SJCRH30 (cell line): ENCODE measurements at places on chromosomes 7 and 10. TPM values are rescaled to one million over a fixed set of nuclear protein-coding genes. Genes with fewer than 3 reads are reported as not detected.

- no peak overlapping the region for H3K27ac ChIP-seq
- peaks cover 17% of the 10 kb centered on the region for H3K4me1 ChIP-seq
- no peak for DNase-seq
- no peaks in the 10 kb centered on the region for H3K27me3 ChIP-seq
Measured at GRCh38 chr10:77922055-77922454, 4.5 kb downstream of the DLG5 start.

DNA sequence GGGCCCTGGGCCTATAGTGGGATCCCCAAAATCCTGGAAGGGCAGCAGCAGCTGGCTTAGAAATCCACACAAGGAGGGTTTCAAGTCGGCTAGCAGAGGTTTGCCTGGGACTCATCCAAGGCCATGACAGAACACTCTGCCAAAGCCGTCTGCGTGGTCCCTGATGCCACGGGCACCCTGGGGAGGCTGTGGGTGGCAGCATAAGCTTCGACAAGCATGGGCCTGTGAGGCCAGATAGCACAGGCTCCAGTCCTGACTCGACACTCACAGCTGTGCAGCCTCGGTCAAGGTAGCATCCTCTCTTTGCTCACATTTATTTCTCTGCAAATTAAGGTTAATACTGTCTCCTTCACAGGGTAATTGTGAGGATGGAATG is 138.3 kb downstream of the JCAD start:
- H3K4me3 ChIP-seq = no peak overlapping the region
- H3K36me3 ChIP-seq = no peaks in the 10 kb centered on the region
- no peak for DNase-seq

DNA sequence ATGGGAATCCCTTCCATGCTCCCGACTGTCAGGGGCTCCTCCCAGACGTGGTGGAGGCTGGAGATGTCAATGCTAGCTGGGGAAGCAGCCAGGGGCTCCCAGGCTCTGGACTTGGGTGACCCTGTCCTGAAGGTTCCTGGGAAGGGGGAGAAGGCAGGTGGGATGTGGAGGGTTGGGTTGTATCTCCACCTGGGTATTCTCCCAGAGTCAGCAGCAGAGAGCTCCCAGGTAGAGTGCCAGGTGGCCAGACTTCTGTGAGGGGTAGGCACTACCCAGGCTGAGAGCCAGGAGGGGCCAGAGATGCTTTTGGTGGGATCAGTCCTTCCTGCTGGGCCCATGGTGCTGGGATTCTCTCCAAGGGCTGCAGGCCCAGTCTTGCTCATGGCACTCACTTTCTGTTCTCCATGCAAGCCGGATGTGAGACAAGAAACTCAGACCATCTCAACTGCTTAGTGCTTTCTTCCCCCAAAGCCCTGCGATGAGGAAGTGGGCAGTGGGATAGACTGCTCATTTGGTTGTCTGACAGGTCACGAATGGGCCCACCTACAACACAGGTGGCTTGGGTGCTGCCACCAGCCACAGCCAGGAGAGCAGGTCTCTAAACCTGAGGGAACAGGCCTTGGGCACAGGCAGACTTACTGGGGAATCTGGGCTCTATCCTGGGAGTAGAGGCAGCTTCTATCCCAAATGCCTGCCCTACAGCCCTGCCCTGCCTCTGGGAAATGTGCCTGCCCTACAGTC is 52.5 kb upstream of the CAMK2B start:
- no peak overlapping the region for H3K4me3 ChIP-seq
- 0 out of 2 replicates have a peak, but pooled peaks cover 3% of the 10 kb centered on the region for H3K4me1 ChIP-seq
- no peak for DNase-seq

Gene BHLHA15
- not detected in 2 replicates for total RNA-seq

Gene AKR1C8
- 0.10 and 0.23 TPM in 2 replicates for total RNA-seq

GRCh38 chr10:101467286-101467770 is 113.4 kb downstream of the BTRC start:
- peak; percentile 62 for DNase-seq
- peaks cover 2% of the 10 kb centered on the region; the same call in 1 of the 2 replicates for H3K4me1 ChIP-seq
- H3K27ac ChIP-seq = no peak overlapping the region
- H3K27me3 ChIP-seq = no peaks in the 10 kb centered on the region

Gene ANKRD1
- total RNA-seq = 2.6 and 3.7 TPM in 2 replicates

DNA sequence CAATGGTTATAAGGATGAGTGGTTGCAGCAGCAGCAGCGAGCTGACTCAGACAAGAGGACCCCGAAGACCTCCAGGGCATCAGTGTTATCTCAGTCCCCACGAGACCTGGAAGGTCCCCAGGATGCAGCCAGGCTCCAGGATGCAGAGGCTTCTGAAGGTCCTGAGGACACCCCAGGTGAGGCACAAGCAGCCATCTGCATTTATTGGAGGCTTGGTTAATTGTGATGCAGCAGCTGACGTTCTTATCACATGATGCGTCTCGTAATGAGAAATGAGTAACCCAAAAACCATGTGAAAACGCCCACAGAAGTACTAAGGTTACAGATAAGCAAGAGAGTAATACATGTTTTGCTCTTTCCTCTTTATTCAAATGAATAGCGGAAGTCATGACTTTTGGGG is 17.4 kb downstream of the C7orf57 start:
- DNase-seq = no peak
- H3K4me3 ChIP-seq = no peak overlapping the region
- H3K4me1 ChIP-seq = peaks cover 8% of the 10 kb centered on the region
- H3K27me3 ChIP-seq = peaks cover 4% of the 10 kb centered on the region; the same call in 1 of the 2 replicates
- H3K36me3 ChIP-seq = no peaks in the 10 kb centered on the region

Gene EMX2
- total RNA-seq = 2.5 and 2.6 TPM in 2 replicates
